ENCODE measurements at places on chromosomes 3 and 15. TPM values are rescaled to one million over a fixed set of nuclear protein-coding genes. Genes with fewer than 3 reads are reported as not detected.

Gene FANCD2
- 2.6 TPM for polyA plus RNA-seq

Gene SLCO3A1
- 8.6 TPM for polyA plus RNA-seq

Gene WDR5B
- polyA plus RNA-seq = 3.9 TPM

Gene VGLL3
- 2.3 TPM for polyA plus RNA-seq

Gene PDZRN3
- polyA plus RNA-seq = 8.6 TPM

Gene LYZL4
- polyA plus RNA-seq = not detected

Gene TJP1
- polyA plus RNA-seq = 14.7 TPM

Gene FSIP1
- polyA plus RNA-seq = 0.11 TPM

Gene HCLS1
- 8.7 TPM for polyA plus RNA-seq

Gene CLRN1
- polyA plus RNA-seq = not detected

Gene THRB
- 2.3 TPM for polyA plus RNA-seq

Gene DUOXA2
- polyA plus RNA-seq = not detected

Gene P4HTM
- polyA plus RNA-seq = 56.6 TPM

Gene GADL1
- polyA plus RNA-seq = 0.07 TPM

GRCh38 chr3:35849963-35850362 is 210.6 kb downstream of the ARPP21 start:
- DNase-seq = no peak

DNA sequence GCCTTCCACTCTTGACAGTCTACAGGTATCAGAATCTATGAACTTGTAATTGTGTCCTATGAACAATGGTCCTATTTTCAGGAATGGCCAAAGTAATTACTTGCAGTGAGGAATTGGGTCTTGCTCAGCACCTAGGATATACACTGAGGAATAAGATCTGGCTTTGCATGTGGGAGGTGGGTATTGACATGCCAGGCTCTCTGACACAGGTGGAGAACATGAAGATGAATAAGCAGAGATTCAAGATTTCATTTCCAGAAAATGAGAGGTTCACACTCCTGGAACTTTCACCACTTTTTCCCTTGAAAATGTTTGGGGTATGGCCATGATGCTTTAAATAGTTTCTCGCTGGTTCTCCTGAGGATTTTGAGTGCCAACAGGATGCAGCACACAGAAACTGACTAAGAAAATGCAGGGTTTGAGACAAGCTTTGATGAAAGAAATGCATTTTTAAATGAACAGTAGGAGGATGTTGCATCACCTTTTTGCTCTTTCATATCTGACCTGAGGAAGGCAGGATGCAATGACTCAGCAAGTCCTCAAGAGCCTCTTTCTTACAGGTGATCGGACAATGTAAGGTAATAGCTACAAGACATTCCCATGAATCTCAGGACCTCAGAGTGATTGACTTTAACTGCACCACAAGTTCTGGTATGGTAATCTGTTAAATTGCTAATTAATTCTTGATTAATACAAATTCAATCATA is 3.7 kb downstream of the HRG start:
- no peak for DNase-seq

DNA sequence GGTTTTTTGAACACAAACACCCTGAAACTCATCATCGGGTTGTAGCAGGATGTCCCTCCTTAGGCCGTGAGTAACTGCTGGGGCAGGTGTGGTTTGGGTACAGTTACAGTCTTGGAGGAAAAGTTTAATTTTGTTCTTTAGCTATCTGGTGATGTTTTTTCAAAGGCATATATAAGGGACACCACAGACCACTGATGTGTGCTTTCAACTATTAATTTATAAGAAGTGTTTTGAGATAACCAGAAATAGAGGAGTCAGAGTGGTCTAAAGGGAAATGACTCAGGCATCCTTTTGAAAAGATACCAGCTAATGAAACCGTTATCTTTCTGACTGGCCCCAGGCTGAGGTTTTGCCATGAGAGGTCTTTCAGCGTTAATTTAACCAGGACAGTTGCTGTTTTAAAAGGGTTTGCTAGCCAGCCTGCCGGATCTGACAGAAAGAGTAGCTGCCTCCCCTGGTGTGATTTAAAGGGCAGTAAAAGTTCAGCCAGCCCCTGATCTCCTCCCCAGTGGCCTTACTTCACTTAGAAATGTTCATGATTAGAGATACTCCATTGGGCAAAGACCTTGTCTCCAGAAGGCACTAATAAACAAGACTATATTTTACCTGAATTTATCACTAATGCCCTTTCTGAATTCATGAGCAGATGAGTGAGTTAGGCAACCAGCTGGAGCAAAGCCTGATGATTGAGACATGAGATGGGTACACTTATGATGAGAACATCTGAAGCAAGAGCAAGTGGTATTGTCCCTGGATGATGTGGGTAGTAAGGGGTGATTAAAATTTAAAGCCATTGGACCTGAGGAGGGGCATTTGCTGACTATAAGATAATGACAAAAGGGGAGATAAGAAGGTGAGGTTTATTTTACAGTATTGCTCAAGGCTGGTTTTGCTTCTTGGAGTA is 482.5 kb upstream of the TBL1XR1 start:
- DNase-seq = no peak

DNA sequence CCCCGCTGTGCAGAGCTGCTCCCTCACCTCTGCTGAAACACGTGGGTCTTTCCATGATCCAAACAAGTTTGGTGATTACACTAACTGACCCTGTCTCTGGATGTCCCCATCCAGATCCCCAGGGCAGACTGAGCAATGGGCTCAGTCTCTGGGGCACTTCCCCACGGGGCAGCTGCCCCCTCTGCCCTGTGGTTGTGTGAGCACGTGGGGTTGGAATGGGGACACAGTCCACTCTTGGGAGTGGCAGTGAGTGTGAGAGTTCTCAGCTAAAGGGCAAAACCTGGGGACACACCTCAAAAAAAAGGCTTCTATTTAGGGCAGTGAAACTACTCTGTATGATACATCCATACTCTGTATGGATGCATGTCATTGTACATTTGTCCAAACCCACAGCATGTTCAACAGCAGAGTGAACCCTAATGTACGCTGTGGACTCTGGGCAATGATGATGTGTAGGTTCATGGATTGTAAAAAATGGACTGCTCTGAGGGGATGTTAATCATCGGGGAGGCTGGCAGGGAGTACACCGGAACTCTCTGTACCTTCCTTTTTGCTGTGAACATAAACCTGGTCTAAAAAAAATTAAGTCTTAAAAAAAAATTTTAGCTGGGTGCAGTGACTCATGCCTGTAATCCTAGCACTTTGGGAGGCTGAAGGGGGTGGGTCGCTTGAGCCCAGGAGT is 49.9 kb upstream of the BLM start:
- no peak for DNase-seq

DNA sequence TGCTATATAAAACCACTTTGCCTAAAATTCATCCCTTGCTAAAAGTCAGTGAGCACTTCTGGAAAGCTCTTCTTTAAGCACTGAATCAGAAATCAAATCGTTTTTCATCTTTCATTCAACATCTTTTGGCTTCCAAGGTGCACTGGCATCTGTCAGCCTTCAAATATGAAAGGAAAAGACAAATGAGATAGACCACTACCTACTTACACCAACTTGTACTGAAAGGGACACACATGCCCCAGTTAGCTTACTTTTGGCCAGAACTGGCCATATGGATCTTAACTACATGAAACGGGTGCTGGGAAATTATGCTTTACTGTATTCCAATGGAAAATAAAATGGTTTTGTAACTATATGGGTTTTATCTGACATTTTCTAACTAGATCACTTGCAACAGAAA is 332.0 kb upstream of the ARPP21 start:
- DNase-seq = no peak

DNA sequence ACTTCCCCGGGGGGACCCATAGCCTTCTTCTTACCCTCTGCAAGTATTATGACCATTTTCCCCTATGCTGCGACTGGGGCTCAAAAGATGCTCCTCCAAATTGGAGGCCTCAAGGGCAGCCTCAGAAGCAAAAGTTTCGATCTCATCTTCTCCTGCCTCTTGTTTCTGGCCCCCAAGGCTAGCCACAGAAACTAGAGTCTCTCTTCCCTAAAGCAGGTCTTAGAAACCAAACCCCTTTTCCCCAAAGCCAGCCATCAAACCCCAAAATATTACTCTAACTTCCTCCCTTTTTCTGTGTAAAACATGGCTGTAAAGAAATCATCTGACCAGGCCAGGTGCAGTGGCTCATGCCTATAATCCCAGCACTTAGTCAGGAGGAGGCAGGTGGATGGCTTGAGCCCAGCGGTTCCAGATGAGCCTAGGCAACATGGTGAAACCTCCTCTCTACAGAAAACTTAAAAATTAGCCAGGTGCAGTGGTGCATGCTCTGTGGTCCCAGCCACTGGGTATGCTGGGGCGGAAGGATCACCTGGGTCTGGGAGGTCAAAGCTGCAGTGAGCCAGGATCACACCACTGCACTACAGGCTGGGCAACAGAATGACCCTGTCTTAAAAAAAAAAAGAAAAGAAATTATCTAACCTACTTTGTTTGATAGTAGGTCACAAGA is 36.7 kb upstream of the MFGE8 start:
- DNase-seq = no peak

DNA sequence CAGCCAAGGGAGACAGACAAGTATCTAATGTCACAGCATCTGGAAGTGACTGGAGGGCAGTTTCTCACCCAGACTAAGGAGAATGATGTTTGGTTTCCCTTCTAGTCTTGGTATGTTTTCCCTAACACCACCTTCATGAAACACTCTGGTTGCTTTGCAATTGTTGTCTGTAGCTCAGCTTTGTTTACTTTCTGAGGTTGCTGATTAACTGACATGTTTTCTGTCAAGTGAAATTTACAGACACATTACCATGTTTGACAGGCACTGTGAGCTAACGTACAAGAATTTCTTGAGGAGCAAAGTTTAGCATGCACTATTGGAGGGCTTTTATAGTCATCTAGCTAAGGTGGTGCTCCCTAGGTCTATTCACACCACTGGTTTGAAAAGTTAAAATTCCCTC is 131.6 kb upstream of the NECTIN3 start:
- DNase-seq = no peak

- no peak for DNase-seq
These were observed 97.2 kb upstream of the LRRFIP2 start for GRCh38 chr3:37271611-37272010.

DNA sequence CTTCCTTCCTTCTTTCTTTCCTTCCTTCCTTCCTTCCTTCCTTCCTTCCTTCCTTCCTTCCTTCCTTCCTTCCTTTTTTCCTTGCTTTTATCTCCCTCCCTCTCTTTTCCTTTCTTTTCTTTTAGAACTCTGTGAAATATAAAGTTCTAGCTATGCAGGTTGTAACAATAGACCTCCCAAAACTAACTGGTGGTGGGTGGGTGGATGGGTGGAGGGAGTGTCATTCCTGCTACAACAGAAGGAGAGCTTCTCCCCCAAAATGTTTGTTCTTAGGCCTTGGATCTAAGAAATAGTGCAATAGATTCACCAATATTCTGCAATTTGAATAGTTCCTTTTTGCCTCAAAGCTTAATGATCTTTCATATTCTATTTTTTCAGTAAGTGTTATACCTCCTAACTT is 215.9 kb downstream of the GAP43 start:
- no peak for DNase-seq

- no peak for DNase-seq
These were observed 11.2 kb upstream of the DCAF1 start for GRCh38 chr3:51510996-51511395.

DNA sequence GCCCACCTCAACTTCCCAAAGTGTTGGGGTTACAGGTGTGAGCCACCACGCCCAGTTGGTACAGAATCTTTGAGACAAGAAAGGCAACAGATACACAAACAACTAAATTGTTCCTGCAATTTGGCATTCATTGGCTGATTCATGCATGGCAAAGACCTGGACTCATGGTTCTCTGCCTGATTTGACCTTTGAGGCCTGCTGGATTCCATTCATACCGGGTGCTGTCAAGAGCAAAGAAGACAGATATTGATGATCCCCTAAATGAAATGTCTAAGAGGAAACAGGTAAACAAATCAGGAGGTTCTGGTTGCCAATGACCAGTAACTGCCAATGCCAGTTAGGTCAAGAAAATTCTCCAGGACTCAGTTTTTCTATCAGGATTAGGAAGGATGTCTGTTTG is 43.9 kb upstream of the RAD18 start:
- no peak for DNase-seq

DNA sequence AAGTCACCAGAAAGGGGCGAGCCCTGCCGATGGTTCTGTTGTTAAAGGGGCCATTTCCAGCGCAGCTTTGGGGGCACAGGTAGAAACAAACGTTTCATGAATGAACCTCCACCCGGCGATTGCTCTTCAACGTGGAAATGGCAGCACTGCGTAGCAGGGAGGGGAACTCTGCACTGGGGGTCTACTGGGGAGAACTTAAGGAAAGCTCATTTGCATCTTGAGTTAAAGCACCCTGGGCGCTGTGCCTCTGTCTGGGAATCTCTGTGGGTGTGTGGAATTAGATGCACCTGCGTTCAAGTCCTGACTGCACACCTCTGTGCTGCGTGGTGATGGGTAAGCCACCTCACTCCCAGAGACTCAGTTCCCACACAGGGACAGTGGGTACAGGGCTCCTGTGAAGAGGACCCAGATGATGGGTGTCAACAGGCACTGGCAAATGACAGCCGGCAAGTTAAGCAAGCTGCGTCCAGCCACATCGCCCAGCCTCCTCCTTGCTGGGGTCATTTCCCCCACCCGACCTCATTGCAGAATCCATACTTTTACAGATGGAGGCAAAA is 68.8 kb downstream of the ASB7 start:
- DNase-seq = no peak

DNA sequence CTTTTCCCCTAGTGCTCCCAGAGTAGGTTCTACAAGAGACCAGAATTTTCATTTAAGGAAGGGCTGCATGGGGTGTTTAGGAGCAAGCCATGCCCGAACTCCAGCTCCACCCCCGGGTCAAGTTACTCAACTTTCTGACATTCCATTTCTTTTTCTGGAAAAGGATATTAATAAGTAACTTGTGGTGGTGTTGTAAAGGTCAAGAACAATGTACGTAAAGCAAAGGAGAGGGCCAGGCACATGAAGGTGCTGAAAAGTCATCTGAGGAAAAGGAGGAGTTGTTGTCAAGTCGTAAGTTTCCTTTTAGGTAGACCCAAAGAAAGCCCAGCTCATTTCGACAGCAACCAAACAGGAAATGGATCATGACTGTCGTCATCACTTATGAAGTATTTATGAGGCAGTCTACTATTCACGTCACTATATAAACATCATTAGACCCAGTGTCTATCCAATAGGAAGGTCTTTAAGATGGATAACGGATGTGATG is 319.6 kb upstream of the IL12A start:
- no peak for DNase-seq

GRCh38 chr15:67832897-67833709 is 6.7 kb downstream of the RNU6-1 start:
- DNase-seq = no peak

- no peak for DNase-seq
These were observed 13.4 kb downstream of the TAMM41 start for GRCh38 chr3:11832981-11833905.

DNA sequence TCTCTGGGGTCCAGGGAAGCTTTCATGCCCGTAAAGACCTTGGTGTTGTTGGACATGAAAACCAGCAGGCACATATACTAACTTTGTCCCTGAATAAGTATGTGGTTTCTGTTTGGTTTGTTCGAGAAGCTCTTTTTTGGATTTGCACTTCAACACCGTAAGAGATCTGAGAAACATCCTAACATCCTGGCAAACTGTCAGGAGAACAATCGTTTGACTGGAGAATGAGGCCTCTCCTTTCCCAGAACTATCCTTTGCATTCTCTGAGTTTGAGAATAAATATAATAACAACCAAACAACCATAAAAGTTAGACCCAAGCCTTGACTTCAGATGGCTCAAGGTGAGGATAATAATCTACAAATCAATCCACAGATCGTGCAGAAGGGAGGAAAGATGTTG is 230.4 kb upstream of the WNT5A start:
- no peak for DNase-seq

Measured in pancreas (tissue), 10 donors.